ENCODE measurements at places on chromosomes 4 and X. TPM values are rescaled to one million over a fixed set of nuclear protein-coding genes. Genes with fewer than 3 reads are reported as not detected.

DNA sequence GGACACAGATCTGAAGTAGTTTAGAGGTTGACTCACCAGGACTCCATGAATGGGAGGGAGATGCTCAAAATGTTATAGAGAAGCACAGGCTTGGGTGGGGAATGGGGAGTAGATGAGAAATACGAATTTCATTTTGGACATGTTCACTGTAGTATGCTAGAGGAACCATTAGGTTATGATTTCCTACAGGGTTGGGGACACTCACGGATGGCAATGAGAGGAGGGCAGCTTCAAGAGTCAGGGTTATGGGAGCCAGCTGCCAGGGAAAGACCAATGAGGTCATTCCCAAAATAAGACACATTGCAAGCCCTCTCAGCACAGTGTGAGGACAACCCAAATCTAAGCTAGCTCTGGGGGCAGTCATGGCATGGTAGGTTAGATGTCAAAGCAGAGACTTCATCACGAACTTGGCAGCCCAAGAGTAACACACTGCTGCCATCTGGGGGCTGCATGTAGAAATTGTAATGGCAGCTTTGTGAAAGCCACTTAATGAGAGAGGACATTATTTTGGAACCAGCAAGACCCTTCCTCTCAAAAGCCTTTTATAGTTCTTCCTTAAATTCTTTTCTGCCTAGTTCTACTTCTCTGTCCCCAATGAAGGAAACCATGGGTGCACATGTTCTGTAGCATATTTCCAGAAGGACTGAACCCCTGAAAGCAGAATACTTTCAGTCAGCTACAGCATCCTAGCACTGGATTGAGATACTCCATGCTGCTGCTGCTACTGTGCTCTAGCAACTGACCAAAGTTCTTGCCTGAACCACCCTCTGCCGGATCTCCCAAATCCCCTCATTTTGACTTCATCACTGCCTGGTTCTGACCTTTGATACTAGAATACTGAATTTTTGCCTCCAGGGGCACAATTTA, 16.2 kb upstream of the ZCCHC12 start:
- H3K27ac ChIP-seq: no peak overlapping the region
- no peaks in the 10 kb centered on the region for H3K27me3 ChIP-seq
- no peaks in the 10 kb centered on the region for H3K36me3 ChIP-seq
- DNase-seq: no peak

GRCh38 chrX:115563633-115564162, 2.7 kb downstream of the PLS3 start:
- no peaks in the 10 kb centered on the region for H3K36me3 ChIP-seq
- H3K4me1 ChIP-seq: no peaks in the 10 kb centered on the region
- no peak for DNase-seq
- peak overlapping the region; percentile 82 for H3K27ac ChIP-seq
- H3K4me3 ChIP-seq: no peak overlapping the region
- H3K27me3 ChIP-seq: no peaks in the 10 kb centered on the region

GRCh38 chr4:73718375-73719373, 21.7 kb upstream of the CXCL8 start:
- H3K4me3 ChIP-seq: no peak overlapping the region
- no peaks in the 10 kb centered on the region for H3K36me3 ChIP-seq
- H3K27ac ChIP-seq: no peak overlapping the region
- H3K27me3 ChIP-seq: no peaks in the 10 kb centered on the region

DNA sequence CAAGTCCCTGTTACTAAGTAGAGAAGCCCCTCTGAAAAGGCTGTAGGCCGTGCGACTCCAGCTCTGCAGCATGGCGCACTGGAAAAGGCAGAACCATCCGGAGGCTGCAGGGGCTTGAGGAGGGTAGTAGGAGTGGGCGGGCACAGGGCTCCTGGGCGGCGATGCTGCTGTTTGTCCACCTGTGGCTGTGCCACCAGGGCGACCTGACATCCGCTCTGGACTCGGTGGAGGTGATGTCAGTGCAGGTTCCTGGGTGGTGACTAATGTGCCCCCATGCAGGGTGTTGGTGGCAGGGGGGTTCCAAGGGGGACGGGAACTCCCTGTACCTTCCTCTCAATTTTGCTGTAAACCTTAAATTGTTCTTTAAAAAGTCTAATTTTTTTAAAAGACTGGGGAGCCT, 58.3 kb downstream of the PCGF3 start:
- DNase-seq: no peak
- no peak overlapping the region for H3K27ac ChIP-seq
- H3K27me3 ChIP-seq: no peaks in the 10 kb centered on the region
- H3K4me3 ChIP-seq: no peak overlapping the region
- peaks cover 76% of the 10 kb centered on the region for H3K36me3 ChIP-seq
- peaks cover 8% of the 10 kb centered on the region for H3K4me1 ChIP-seq

DNA sequence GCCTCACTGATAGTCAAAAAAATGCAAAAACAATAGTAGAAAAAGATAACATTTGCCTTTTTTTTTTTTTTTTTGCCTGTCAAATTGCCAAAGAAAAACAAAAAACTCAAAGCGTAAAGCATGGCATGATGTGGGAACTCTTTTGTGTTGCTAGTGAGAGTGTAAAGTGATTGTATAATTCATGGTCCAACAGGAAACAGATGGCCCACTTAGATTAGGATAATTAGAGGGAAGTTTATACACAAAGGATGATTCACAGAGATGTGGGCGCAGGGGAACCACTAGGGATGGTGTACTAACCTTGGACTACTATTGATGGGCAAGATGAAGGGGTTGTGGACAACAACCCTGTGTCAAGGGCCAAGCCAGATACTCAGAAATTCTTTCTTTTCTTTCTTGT, 16.4 kb downstream of the MCUB start:
- H3K36me3 ChIP-seq: no peaks in the 10 kb centered on the region
- H3K4me3 ChIP-seq: no peak overlapping the region
- no peak for DNase-seq
- H3K27ac ChIP-seq: peak overlapping the region; percentile 81
- no peaks in the 10 kb centered on the region for H3K27me3 ChIP-seq

GRCh38 chrX:138986866-138987265, 275.3 kb upstream of the FGF13 start:
- H3K4me1 ChIP-seq: no peaks in the 10 kb centered on the region
- no peaks in the 10 kb centered on the region for H3K36me3 ChIP-seq
- H3K4me3 ChIP-seq: no peak overlapping the region
- no peak for DNase-seq
- H3K27ac ChIP-seq: no peak overlapping the region

GRCh38 chr4:177441803-177442622, at the start of gene AGA:
AGA (minus strand) TSS chr4:177442437; CDS start chr4:177442375, 62 bp downstream.
- H3K4me3 ChIP-seq: peak within 1 kb of the TSS; percentile 63
- peak; percentile 95 for DNase-seq
- H3K27ac ChIP-seq: peak within 1 kb of the TSS; percentile 94
- peaks cover 14% of the 10 kb centered on the region for H3K4me1 ChIP-seq
- H3K27me3 ChIP-seq: no peaks in the 10 kb centered on the region

Gene MAGEA4
- total RNA-seq: not detected

Gene VSIG4
- total RNA-seq: 28.0 TPM

Gene DDX53
- not detected for total RNA-seq

- no peak overlapping the region for H3K4me3 ChIP-seq
- peak overlapping the region; percentile 40 for H3K27ac ChIP-seq
- peaks cover 21% of the 10 kb centered on the region for H3K36me3 ChIP-seq
- no peaks in the 10 kb centered on the region for H3K4me1 ChIP-seq
Measured at GRCh38 chrX:13764281-13764680, 29.7 kb downstream of the OFD1 start.

DNA sequence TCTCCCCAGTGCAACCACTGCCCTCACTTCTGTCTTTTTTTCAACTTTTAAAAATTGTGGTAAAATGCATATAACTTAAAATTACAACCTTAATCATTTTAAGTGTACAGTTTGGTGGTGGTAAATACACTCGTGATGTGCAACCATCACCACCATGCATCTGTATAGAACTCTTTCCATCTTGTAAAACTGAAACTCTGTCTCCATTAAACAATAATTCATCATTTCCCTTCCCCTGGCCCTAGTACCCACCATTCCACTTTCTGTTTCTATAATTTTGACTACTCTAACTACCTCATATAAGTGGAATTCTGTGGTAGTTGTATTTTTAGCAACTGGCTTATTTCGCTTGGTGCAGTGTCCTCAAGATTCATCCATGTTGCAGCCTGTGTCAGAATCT, 6.8 kb upstream of the CTBP1 start:
- no peak overlapping the region for H3K27ac ChIP-seq
- no peak for DNase-seq
- H3K27me3 ChIP-seq: no peaks in the 10 kb centered on the region

DNA sequence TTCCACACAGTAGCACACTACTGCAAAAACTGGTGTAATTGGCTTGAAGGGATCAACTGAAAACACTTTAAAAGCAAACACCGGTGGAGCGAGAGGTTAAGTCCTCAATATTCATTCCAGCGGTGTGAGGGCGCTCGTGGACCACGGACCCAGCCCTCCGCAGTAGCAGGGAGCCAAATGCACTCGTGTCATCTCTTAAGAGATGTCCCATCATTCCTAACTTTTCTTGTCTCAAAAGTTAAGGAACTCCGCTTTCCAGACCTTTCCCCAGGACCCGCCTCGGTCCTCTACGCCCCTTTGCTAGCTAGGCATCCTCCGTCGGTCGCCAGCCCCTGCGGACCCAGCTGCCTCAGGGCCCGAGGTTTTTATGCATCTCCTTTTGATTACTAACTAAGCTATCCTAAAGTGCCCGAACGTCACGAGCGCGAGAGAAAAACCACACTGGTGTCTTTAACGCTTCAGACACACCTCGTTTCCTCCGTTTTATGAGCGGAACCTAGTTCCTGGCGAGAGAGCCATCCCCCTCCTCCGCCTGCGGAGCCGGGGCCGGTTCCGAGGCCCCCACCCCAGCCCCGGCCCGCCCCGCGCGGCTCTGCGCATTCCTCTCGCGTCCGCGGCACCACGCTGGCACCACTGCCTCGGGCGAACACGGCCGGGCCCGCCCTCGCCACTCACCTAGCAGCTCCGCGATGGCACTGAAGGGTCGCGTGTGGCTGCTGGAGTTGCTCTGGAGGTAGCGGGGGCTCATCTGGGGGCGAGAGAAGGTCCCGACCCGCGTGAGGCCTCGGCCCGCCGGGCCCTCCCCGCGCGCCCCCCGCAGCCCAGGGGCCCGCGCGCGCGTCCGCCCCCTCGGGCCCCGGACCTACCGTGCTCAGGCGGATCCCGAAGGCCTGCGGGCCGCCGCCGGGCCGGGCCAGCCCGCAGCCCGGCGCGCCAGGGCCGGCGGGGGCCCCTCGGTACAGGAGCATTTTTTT, 723 bp downstream of the MORC4 start:
- H3K4me1 ChIP-seq: no peaks in the 10 kb centered on the region
- no peaks in the 10 kb centered on the region for H3K27me3 ChIP-seq
- H3K36me3 ChIP-seq: no peaks in the 10 kb centered on the region
- peak; percentile 72 for DNase-seq
- H3K27ac ChIP-seq: peak overlapping the region; percentile 68

GRCh38 chr4:82038936-82039335, 334.9 kb downstream of the HNRNPD start:
- H3K4me3 ChIP-seq: no peak overlapping the region
- no peak for DNase-seq
- no peaks in the 10 kb centered on the region for H3K4me1 ChIP-seq
- H3K27me3 ChIP-seq: no peaks in the 10 kb centered on the region
- no peaks in the 10 kb centered on the region for H3K36me3 ChIP-seq

DNA sequence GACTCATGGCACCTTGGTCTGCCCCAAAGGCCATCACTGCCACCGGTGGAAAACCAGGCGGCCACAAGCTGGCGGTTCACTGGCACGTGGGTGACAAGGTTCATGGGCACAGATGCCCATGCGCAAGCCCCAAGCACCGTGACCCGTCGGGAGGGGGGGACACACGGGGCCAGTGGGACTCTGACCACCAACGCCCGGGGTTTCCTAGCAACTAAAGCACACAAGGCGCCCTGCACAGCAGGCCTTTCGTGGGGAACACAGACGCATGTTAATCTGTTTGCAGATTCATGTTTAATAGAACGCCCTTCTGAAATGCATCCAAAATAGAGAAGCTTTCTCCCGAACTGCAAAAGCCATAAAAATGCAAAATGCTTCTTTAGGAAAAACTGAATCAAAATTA, 43.9 kb downstream of the FAM53A start:
- DNase-seq: no peak
- H3K4me3 ChIP-seq: no peak overlapping the region
- H3K27me3 ChIP-seq: no peaks in the 10 kb centered on the region
- H3K27ac ChIP-seq: no peak overlapping the region

- no peaks in the 10 kb centered on the region for H3K27me3 ChIP-seq
- H3K4me3 ChIP-seq: no peak overlapping the region
- H3K4me1 ChIP-seq: peaks cover 12% of the 10 kb centered on the region
- H3K36me3 ChIP-seq: no peaks in the 10 kb centered on the region
Measured at GRCh38 chr4:6902318-6903042, 7.1 kb upstream of the TBC1D14 start.

GRCh38 chrX:20369468-20369867, 102.8 kb upstream of the RPS6KA3 start:
- no peaks in the 10 kb centered on the region for H3K36me3 ChIP-seq
- H3K4me1 ChIP-seq: no peaks in the 10 kb centered on the region
- no peaks in the 10 kb centered on the region for H3K27me3 ChIP-seq
- no peak overlapping the region for H3K27ac ChIP-seq
- DNase-seq: no peak

GRCh38 chr4:52317361-52317879, 266.3 kb downstream of the SPATA18 start:
- no peaks in the 10 kb centered on the region for H3K36me3 ChIP-seq
- no peaks in the 10 kb centered on the region for H3K27me3 ChIP-seq
- DNase-seq: no peak
- no peak overlapping the region for H3K4me3 ChIP-seq
- no peak overlapping the region for H3K27ac ChIP-seq

Gene RHOH
- 1.2 TPM for total RNA-seq

- no peak for DNase-seq
- H3K4me1 ChIP-seq: no peaks in the 10 kb centered on the region
- no peaks in the 10 kb centered on the region for H3K36me3 ChIP-seq
- no peaks in the 10 kb centered on the region for H3K27me3 ChIP-seq
Measured at GRCh38 chrX:21875013-21875412, 19.2 kb downstream of the YY2 start.

Gene KIAA1210
- total RNA-seq: not detected

DNA sequence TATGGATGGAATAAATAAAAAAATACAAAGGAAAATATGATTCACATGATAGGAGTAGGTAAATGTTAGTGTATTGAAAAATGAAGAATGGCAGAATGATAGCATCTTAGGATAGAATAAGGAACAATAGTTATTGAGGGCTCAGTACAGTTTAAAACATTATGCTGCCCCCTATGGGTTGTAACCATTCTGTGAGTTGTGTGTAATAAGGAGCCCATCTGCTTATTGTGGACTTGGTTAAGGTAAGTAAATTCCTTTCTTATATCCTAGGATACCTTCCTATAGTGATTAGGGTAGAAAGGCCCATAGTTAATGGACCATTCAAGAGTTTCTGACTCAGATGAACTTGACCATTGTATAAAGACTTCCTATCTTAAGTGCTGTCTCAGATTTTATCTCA, 195.8 kb downstream of the PDHA2 start:
- no peak overlapping the region for H3K27ac ChIP-seq
- H3K27me3 ChIP-seq: no peaks in the 10 kb centered on the region
- H3K36me3 ChIP-seq: no peaks in the 10 kb centered on the region
- H3K4me3 ChIP-seq: no peak overlapping the region

DNA sequence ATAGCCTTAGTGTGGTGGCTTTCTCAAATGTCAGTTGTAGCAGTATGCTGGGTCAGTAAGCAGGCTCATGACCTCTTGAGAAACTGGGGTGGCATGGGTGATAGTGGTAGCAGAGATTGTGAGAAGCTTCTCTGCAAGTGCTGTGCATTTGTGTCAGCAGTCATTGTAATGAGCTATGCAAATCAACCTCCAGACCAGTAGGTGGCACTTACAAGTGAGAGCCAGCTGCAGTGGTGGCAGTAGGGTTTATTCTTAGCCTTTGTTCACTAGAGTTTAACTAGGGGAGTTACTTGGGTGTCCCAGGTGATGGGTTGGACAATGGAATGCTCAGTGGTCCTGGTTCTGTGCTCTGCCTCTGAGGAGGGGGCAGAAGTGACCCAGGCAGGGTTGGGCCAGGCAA, 818.7 kb downstream of the PCDH7 start:
- no peaks in the 10 kb centered on the region for H3K36me3 ChIP-seq
- no peak for DNase-seq
- H3K27me3 ChIP-seq: no peaks in the 10 kb centered on the region
- H3K4me1 ChIP-seq: no peaks in the 10 kb centered on the region
